ENCODE measurements at places on chromosomes 6 and 20. TPM values are rescaled to one million over a fixed set of nuclear protein-coding genes. Genes with fewer than 3 reads are reported as not detected.
A peak's percentile ranks its signal among the peaks of the same experiment; 100 is the strongest.

- H3K27ac ChIP-seq = no peak overlapping the region
- peaks cover 20% of the 10 kb centered on the region for H3K4me1 ChIP-seq
- no peak for DNase-seq
Measured at GRCh38 chr6:125354649-125355048, 52.9 kb upstream of the HDDC2 start.

DNA sequence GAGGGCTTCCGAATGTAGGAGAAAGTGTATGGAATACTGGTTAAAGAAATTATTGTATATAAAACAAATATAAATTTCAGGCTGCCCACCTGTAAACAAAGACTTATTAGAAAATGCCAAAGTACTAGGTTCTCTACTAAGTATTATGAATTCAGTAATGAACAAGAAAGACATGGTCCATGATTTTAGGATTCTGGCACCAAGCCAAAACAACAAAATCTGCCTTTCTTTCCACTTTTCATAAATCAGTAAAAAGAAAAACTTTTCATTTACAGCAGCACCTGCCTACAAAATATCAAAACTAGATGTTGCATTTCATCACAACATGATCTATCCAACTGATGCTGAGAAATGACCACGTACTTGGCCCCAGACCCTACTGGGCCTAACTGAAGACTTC lies 14.5 kb upstream of the SNRPB start:
- H3K27me3 ChIP-seq = no peaks in the 10 kb centered on the region
- no peak overlapping the region for H3K4me3 ChIP-seq
- H3K36me3 ChIP-seq = no peaks in the 10 kb centered on the region
- no peaks in the 10 kb centered on the region for H3K4me1 ChIP-seq

- no peak overlapping the region for H3K4me3 ChIP-seq
- no peak overlapping the region for H3K27ac ChIP-seq
- H3K4me1 ChIP-seq = no peaks in the 10 kb centered on the region
- DNase-seq = no peak
Measured at GRCh38 chr6:228881-229651, 63.2 kb upstream of the DUSP22 start.

- H3K4me3 ChIP-seq = no peak overlapping the region
- H3K27ac ChIP-seq = no peak overlapping the region
- no peaks in the 10 kb centered on the region for H3K27me3 ChIP-seq
- no peak for DNase-seq
- no peaks in the 10 kb centered on the region for H3K4me1 ChIP-seq
- no peaks in the 10 kb centered on the region for H3K36me3 ChIP-seq
Measured at GRCh38 chr20:18901980-18902737, 88.6 kb downstream of the SCP2D1 start.

DNA sequence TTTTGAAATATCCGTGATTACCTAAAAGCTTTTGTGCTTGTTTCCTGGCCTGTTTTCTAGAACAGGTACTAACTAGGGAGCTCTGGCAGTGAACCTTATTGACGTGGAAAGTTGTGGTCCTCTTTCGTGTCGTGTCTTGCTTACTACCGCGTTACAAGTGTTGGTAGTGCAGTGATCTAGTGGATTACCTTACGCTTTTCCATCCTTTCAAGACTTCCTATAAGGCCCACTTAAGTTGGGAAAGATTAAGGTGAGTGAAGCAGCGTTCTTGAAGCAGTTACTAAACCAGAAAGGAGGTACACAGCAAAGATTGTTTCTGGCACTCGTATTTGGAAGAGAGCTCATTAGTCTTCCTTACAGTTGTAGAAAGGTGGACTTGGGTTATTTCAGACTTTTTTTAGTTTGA lies 1.9 kb downstream of the PNRC1 start:
- H3K27ac ChIP-seq = peak overlapping the region; percentile 100
- peaks cover 8% of the 10 kb centered on the region for H3K4me1 ChIP-seq
- no peak for DNase-seq
- peak overlapping the region; percentile 100 for H3K4me3 ChIP-seq
- H3K36me3 ChIP-seq = no peaks in the 10 kb centered on the region

GRCh38 chr6:163806755-163807499 lies 392.4 kb downstream of the QKI start:
- no peaks in the 10 kb centered on the region for H3K36me3 ChIP-seq
- no peak overlapping the region for H3K27ac ChIP-seq
- no peaks in the 10 kb centered on the region for H3K27me3 ChIP-seq
- DNase-seq = peak; percentile 71
- no peaks in the 10 kb centered on the region for H3K4me1 ChIP-seq

- no peaks in the 10 kb centered on the region for H3K27me3 ChIP-seq
- H3K36me3 ChIP-seq = no peaks in the 10 kb centered on the region
- no peak for DNase-seq
- peaks cover 22% of the 10 kb centered on the region for H3K4me1 ChIP-seq
Measured at GRCh38 chr6:56531839-56532595, 110.7 kb downstream of the DST start.

GRCh38 chr20:44560229-44560628 lies 22.1 kb upstream of the PKIG start:
- H3K27ac ChIP-seq = no peak overlapping the region
- no peaks in the 10 kb centered on the region for H3K4me1 ChIP-seq
- no peak overlapping the region for H3K4me3 ChIP-seq

- DNase-seq = no peak
- no peaks in the 10 kb centered on the region for H3K4me1 ChIP-seq
- no peak overlapping the region for H3K4me3 ChIP-seq
- H3K27ac ChIP-seq = no peak overlapping the region
Measured at GRCh38 chr20:47843886-47844567, 58.7 kb upstream of the SULF2 start.

GRCh38 chr6:149359440-149359839 lies 40.6 kb upstream of the SUMO4 start:
- H3K4me1 ChIP-seq = no peaks in the 10 kb centered on the region
- H3K36me3 ChIP-seq = no peaks in the 10 kb centered on the region
- H3K27me3 ChIP-seq = no peaks in the 10 kb centered on the region
- no peak overlapping the region for H3K27ac ChIP-seq
- no peak overlapping the region for H3K4me3 ChIP-seq

GRCh38 chr20:23856736-23857135 lies 22.8 kb downstream of the CST5 start:
- H3K4me3 ChIP-seq = no peak overlapping the region
- H3K27ac ChIP-seq = no peak overlapping the region
- H3K4me1 ChIP-seq = no peaks in the 10 kb centered on the region
- H3K27me3 ChIP-seq = no peaks in the 10 kb centered on the region
- DNase-seq = no peak
- no peaks in the 10 kb centered on the region for H3K36me3 ChIP-seq

- no peaks in the 10 kb centered on the region for H3K36me3 ChIP-seq
- no peaks in the 10 kb centered on the region for H3K27me3 ChIP-seq
- no peak overlapping the region for H3K4me3 ChIP-seq
- no peak for DNase-seq
- H3K4me1 ChIP-seq = peaks cover 66% of the 10 kb centered on the region
Measured at GRCh38 chr6:143695130-143695968, 17.6 kb downstream of the PHACTR2 start.

- no peaks in the 10 kb centered on the region for H3K36me3 ChIP-seq
- DNase-seq = no peak
- H3K27me3 ChIP-seq = no peaks in the 10 kb centered on the region
- H3K4me3 ChIP-seq = no peak overlapping the region
- no peaks in the 10 kb centered on the region for H3K4me1 ChIP-seq
Measured at GRCh38 chr6:35911871-35912653, 8.8 kb downstream of the SRPK1 start.

GRCh38 chr6:13175759-13176158 lies 152.6 kb downstream of the TBC1D7 start:
- DNase-seq = no peak

DNA sequence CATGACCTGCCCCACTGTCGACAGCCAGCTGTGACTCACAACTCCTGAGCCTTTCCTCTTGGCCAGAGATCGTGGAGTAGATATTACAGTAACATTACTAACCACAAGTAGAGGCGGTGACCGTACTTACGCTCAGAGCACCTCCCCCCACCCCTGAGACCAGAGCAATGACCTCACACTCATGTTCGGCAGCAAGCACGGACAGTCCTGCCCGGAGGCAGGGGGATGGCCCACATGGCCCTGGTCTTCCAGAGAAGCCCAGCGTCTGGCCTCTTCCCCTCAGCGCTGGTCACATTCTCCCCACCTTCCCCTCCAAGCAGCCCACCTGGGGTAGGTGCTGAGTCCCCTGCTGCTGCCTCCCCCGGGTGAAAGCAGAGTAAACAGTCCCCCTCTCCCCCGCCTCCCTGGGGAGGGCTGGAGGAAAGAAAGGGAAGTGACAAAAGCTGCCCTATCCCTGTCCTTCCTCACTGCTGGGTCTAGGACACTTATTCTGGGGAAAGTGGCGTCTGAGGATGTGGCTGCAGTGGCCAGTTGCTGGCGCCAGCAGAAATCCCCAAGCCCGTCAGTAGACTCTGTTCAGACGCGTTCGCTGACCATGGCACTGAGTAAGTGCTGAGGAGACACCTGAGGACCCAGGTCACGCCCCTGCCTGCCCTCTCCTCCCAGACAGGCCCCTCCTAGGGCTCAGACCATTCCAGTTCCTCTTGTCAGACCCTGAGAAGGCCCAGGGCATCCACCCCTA lies 68.5 kb downstream of the MRPL14 start:
- H3K27me3 ChIP-seq = no peaks in the 10 kb centered on the region
- no peaks in the 10 kb centered on the region for H3K36me3 ChIP-seq
- DNase-seq = peak; percentile 54
- no peak overlapping the region for H3K4me3 ChIP-seq

GRCh38 chr20:58174708-58175280 lies 53.7 kb downstream of the ANKRD60 start:
- DNase-seq = peak; percentile 68
- peaks cover 6% of the 10 kb centered on the region for H3K4me1 ChIP-seq

GRCh38 chr20:63861365-63861934 lies at the start of gene ABHD16B:
Gene ABHD16B, plus strand, starts transcription at chr20:63861498. Its CDS starts 43 bp downstream, at chr20:63861541.
- H3K27ac ChIP-seq = no peak within 1 kb of the TSS
- no peaks in the 10 kb centered on the region for H3K27me3 ChIP-seq
- peaks cover 42% of the 10 kb centered on the region for H3K4me1 ChIP-seq
- no peak for DNase-seq
- H3K36me3 ChIP-seq = no peaks in the 10 kb centered on the region

DNA sequence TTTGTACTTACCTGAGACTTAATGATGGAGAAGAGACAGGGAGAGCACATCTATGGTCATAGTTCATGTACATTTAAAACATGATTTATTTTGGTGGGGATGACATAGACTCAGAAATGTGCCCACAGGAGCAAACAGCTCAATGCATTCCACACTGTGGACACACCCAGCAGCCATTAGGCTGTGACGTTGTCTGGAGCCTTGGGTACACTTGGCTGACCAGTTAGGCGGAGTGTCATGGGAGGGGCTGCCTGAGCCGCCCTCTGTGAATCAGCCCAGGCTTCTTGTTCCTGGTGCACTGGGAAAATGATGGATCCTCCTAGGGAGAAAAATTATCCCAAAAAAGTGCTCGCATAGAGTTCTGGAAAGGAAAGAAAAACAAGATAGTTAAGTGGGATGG lies 231.0 kb upstream of the GMDS start:
- no peak overlapping the region for H3K27ac ChIP-seq
- H3K36me3 ChIP-seq = no peaks in the 10 kb centered on the region
- DNase-seq = no peak
- H3K4me1 ChIP-seq = no peaks in the 10 kb centered on the region

GRCh38 chr6:101393251-101393828 lies at the start of gene GRIK2:
Gene GRIK2, plus strand, starts transcription at chr6:101393708.
- peaks cover 5% of the 10 kb centered on the region for H3K4me1 ChIP-seq
- no peaks in the 10 kb centered on the region for H3K36me3 ChIP-seq
- no peak within 1 kb of the TSS for H3K27ac ChIP-seq
- H3K27me3 ChIP-seq = no peaks in the 10 kb centered on the region

DNA sequence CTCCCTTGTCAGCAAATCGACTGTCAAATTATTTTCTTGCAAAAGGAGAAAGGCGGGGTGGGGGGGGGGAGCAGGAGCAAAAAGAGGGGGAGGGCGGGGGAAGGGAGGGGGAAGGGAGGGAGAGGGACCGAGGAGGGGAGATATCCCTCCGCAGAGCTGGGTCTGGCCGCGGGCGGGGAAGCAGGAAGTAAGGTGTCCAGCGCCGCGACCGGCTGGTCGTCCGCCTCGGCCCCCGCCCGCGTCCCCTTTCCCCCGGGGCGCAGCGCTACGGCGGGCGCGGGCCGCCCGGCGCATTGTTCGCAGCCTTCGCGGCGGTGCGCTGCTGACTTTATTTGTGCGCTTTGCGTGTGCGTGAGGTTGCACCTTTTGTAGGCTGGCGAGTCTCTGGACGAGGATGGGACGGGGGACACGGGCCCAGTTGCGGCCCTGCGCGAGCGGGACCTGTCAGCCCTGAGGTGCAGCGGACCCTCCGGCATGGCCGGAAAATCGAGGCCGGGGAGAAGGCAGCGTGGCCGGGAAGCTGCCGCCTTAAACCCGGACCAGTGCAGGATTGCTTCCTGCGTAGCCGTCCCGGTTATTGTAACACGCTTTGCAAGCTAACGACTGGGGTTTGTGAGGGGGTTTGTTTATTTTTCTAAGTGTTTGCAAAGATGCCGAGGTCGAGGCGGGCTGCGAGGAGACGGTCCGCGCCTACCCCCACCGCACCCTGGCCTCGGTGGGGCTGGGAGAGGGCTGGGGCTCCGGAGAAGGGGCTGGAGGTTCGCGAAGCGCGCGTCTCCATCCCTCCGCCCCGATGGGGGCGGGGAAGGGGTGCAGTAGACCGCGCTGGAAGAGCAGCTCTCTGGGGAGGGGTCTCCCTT lies 675 bp upstream of the TRERF1 start:
- DNase-seq = peak; percentile 84
- peak overlapping the region; percentile 77 for H3K4me3 ChIP-seq
- H3K36me3 ChIP-seq = no peaks in the 10 kb centered on the region

DNA sequence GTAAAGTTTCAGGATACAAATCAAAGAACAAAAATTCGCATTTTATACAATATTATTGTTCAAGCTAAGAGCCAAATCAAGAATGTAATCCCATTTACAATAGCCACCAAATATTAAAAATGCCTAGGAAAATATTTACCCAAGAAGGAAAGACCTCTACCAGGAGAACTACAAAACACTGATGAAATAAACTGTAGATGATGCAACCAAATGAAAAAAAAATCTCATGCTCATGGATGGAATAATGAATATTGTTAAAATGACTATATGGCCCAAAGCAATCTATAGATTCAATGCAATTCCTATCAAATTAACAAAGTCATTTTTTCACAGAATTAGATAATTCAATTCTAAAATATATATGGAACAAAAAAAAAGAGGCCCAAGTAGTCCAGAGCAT lies 708.8 kb upstream of the MAN1A1 start:
- DNase-seq = no peak
- H3K27ac ChIP-seq = no peak overlapping the region
- no peaks in the 10 kb centered on the region for H3K4me1 ChIP-seq
- H3K4me3 ChIP-seq = no peak overlapping the region
- H3K27me3 ChIP-seq = no peaks in the 10 kb centered on the region
- no peaks in the 10 kb centered on the region for H3K36me3 ChIP-seq

The C6orf58 gene
- total RNA-seq = not detected

The MTRF1L gene
- total RNA-seq = 19.4 TPM

The SYTL3 gene
- total RNA-seq = 10.2 TPM

The SLC29A1 gene
- total RNA-seq = 51.3 TPM

The PKHD1 gene
- 1.7 TPM for total RNA-seq

The TRIM31 gene
- total RNA-seq = 0.50 TPM

The ENPP3 gene
- 2.8 TPM for total RNA-seq

The MCHR2 gene
- total RNA-seq = 0.31 TPM

The PXT1 gene
- total RNA-seq = 3.6 TPM

The TAAR2 gene
- not detected for total RNA-seq

The SLC35F1 gene
- 1.8 TPM for total RNA-seq

The DYNLRB1 gene
- total RNA-seq = 128 TPM

The C20orf144 gene
- total RNA-seq = 119 TPM

The SCRT2 gene
- 0.39 TPM for total RNA-seq

The MUC21 gene
- total RNA-seq = not detected
